PC-9 (cell line): ENCODE measurements at places on chromosomes 2 and 18. TPM values are rescaled to one million over a fixed set of nuclear protein-coding genes. Genes with fewer than 3 reads are reported as not detected.

Gene TBR1
- not detected in 2 replicates for total RNA-seq

DNA sequence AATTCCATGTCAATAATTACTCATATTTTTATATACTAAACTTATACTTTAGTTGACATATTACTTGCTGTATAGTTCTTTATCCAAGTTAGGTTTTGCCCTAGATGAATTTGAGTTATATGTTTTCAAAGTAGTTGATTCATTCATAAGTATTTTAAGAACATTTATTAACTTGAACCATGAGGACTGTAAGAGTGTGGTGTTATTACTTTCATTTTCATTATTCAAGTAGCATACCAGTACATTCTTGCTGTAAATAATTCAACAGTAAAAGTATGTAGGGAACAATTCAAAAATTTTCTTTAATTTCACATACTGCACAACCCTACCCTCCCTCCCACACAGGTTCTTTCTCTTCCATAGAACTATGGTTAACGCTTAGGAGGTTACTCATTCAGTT is 75.4 kb downstream of the ANKRD12 start:
- no peak overlapping the region for H3K27ac ChIP-seq
- H3K36me3 ChIP-seq: 0 out of 2 replicates have a peak, but pooled peaks cover 3% of the 10 kb centered on the region
- no peak overlapping the region for H3K4me3 ChIP-seq
- no peaks in the 10 kb centered on the region for H3K4me1 ChIP-seq

- H3K27ac ChIP-seq: no peak overlapping the region
- H3K36me3 ChIP-seq: no peaks in the 10 kb centered on the region
- no peak for DNase-seq
These were observed 121.1 kb downstream of the FAM161A start for GRCh38 chr2:61732787-61733186.

GRCh38 chr18:22563164-22563583 is 145.5 kb upstream of the CTAGE1 start:
- H3K4me1 ChIP-seq: peaks cover 25% of the 10 kb centered on the region
- H3K36me3 ChIP-seq: no peaks in the 10 kb centered on the region
- H3K27me3 ChIP-seq: no peaks in the 10 kb centered on the region

DNA sequence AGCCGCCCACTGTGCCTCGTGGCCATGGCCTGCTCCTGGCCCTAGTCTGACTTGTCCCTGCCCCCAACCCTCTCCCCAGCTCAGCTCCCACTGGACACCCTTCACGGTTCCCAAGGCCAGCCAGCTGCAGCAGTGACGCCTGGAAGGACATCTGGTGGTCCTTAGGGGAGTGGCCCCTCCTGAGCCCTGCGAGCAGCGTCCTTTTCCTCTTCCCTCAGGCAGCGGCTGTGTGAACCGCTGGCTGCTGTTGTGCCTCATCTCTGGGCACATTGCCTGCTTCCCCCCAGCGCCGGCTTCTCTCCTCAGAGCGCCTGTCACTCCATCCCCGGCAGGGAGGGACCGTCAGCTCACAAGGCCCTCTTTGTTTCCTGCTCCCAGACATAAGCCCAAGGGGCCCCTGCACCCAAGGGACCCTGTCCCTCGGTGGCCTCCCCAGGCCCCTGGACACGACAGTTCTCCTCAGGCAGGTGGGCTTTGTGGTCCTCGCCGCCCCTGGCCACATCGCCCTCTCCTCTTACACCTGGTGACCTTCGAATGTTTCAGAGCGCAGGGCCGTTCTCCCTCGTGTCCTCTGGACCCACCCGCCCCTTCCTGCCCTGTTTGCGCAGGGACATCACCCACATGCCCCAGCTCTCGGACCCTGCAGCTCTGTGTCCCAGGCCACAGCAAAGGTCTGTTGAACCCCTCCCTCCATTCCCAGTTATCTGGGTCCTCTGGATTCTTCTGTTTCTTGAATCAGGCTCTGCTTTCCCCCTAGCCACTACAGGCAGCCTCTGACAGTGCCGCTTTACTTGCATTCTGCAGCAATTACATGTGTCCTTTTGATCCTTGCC is 35.8 kb downstream of the ANO7 start:
- H3K27me3 ChIP-seq: no peaks in the 10 kb centered on the region
- H3K36me3 ChIP-seq: peaks cover 4% of the 10 kb centered on the region; the same call in 1 of the 2 replicates
- H3K4me3 ChIP-seq: no peak overlapping the region
- H3K4me1 ChIP-seq: peaks cover 9% of the 10 kb centered on the region
- no peak for DNase-seq

DNA sequence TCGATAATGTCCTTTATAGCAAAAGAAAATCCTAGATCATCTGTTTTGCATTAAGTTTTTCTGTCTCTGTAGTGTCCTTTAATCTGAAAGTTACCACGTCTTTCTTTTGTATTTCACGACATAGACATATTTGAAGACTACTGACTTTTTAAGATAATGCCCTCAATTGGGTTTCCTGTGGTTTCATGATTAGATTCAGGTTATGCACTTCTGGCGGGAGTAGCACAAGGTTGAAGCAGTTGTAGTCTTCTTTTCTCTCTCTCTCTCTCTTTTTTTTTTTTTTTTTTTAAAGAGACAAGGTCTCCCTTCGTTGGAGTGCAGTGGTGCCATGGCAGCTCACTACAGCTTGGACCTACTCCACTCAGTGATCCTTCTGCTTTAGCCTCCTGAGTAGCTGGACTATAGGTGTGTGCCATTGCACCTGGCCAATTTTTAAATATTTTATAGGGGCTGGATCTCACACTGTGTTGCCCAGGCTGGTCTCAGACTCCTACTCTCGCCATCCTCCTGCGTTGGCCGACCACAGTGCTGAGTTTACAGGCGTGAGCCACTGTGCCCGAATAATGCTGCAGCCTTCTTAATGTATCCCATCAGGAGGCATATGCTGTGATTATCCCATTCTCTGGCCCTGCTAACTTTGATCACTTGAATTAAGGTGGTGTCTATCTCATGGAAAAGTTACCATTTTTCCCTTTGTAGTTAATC is 3.9 kb downstream of the INPP4A start:
- no peak for DNase-seq
- no peak overlapping the region for H3K4me3 ChIP-seq
- H3K27ac ChIP-seq: no peak overlapping the region
- peaks cover 22% of the 10 kb centered on the region for H3K4me1 ChIP-seq
- H3K36me3 ChIP-seq: no peaks in the 10 kb centered on the region

- H3K27me3 ChIP-seq: no peaks in the 10 kb centered on the region
- peaks cover 17% of the 10 kb centered on the region; the same call in 1 of the 2 replicates for H3K36me3 ChIP-seq
- H3K27ac ChIP-seq: no peak overlapping the region
- DNase-seq: no peak
These were observed 42.1 kb downstream of the NOP58 start for GRCh38 chr2:202307690-202308089.

DNA sequence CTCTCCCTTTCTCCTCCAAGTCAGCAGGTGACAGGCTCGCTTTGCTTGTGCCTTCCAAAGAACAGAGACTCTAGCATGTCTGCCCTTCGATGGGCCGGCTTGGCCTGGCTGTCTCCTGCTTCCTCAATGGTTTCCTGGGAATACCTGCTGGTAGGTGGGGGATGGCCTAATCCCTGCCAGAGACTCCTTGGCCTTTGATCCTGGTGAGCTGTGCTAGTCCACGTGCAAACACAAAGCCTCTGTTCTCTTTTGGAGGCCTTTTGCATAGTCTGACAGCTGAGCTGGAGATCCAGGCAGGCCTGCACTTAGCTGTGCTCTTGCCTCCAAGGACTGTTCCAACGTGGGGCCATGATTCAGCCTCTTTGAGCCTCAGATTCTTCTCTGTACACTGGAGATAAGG is 67.6 kb downstream of the ARL4C start:
- H3K27ac ChIP-seq: no peak overlapping the region
- no peak overlapping the region for H3K4me3 ChIP-seq
- H3K4me1 ChIP-seq: peaks cover 39% of the 10 kb centered on the region

GRCh38 chr2:148455791-148456190 is 188.8 kb upstream of the EPC2 start:
- H3K4me3 ChIP-seq: no peak overlapping the region
- H3K36me3 ChIP-seq: no peaks in the 10 kb centered on the region
- H3K27me3 ChIP-seq: no peaks in the 10 kb centered on the region
- no peaks in the 10 kb centered on the region for H3K4me1 ChIP-seq
- no peak for DNase-seq

GRCh38 chr2:119518401-119519056 is 5.8 kb downstream of the SCTR start:
- no peak overlapping the region for H3K4me3 ChIP-seq
- no peak for DNase-seq
- peaks cover 31% of the 10 kb centered on the region; the same call in 1 of the 2 replicates for H3K27me3 ChIP-seq
- no peaks in the 10 kb centered on the region for H3K36me3 ChIP-seq

GRCh38 chr2:75616406-75616805 is 30.2 kb upstream of the MRPL19 start:
- H3K36me3 ChIP-seq: no peaks in the 10 kb centered on the region
- no peaks in the 10 kb centered on the region for H3K27me3 ChIP-seq
- H3K4me3 ChIP-seq: no peak overlapping the region
- no peak for DNase-seq
